ENCODE measurements at places on chromosomes 3 and 15.

DNA sequence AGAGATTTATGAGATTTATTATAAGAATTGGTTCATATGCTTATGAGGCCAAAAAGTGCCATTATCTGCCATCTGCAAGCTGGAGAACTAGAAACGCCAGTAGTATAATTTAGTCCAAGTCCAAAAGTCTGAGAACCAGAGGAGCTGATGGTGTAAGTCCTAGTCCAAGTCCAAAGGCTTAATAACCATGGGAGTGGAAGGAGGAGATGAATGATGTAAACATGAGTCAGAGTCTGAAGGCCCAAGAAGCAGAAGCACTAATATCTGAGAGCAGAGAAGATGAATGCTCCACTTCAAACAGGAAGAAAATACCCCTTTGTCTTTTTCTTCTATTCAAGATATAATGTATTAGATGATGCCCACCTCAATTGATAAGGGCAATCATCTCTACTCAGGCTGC is 185.7 kb downstream of the CGGBP1 start:
- DNase-seq = no peak

DNA sequence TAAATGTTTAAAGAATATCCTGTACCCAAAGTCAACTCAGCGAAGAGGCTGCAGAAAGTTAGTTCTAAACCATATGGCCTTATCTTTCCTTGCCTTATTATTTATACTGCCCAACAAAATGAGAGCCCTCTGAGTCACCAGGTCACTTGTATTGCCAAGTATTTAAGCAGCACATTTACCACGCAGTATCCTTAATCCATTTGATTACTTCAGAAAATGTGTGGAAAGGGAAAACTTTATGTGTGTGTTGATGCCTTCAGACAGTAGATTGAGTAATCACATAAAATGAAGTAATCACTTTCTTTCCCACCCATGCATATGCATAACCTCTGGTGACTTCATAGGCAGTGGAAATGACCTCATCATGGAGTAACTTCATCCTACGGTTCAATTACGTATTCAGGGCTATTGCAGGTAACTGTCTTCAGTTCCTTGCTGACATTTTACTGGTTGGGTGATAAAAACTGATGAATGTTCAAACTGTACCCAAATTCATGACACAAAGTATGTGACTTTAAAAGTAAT is 7.5 kb upstream of the CADPS start:
- DNase-seq = no peak

DNA sequence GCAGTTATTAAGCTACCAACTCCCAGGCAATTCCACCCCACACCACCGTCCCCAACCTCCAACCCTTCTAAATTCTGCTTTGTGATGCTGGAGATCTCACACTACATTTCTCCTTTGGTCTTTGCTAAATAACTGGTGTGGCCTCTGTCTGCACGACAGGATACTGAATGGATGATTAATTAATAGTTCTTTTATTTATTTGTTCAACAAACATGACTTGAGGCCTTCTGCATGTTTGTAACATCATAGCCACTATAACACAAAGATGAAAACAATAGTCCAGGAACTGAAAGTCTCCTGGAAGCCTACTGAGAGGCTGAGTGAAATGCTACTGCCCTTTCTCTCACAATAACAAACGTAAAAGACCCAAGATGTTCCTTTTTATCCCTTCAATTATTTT is 609.5 kb upstream of the UBE2E2 start:
- no peak for DNase-seq

GRCh38 chr15:35934383-35935049 is 388.6 kb upstream of the DPH6 start:
- no peak for DNase-seq

DNA sequence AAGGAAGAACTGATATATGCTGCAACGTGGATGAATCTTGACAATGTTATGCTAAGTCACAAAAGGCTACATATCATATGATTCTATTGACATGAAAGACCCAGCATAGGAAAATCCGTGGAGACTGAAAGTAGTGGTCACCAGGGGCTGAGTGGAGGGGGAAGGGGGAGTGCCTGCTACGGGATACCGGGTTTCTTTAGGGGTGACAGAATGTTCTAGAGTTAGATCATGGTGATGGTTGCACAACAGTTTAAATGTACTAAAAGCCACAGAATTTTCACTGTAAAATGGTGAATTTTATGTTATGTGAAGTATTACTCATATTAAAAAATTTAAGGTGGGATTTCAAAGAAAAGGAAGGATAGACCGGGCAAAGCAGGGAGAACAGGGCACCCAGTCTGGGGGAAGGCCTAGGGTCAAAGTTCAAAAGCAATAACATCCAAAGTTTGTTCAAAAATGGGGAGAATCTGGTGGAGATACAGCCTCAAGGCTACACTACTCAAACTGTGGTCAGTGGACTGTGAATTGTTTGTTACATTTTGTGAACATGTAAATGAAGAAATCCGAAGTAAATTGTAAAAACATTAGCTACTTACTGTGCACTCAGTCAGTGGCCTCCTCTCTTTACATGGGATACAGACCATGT is 74.2 kb upstream of the FNDC3B start:
- no peak for DNase-seq

DNA sequence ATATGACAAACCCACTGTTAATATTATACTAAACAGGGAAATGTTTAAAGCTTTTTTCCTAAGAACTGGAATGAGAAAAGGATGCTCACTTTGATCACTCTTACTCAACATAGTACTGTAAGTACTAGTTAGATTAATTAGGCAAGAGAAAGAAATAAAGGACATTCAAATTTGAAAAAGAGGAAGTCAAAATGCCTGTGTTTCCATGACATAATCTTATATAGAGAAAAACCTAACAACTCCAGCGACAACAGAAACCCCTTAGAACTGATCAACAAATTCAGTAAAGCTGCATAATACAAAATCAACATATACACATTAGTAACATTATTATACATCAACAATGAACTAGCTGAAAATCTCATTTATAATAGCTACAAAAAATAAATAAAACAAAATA is 200.6 kb upstream of the ROBO1 start:
- DNase-seq = no peak

DNA sequence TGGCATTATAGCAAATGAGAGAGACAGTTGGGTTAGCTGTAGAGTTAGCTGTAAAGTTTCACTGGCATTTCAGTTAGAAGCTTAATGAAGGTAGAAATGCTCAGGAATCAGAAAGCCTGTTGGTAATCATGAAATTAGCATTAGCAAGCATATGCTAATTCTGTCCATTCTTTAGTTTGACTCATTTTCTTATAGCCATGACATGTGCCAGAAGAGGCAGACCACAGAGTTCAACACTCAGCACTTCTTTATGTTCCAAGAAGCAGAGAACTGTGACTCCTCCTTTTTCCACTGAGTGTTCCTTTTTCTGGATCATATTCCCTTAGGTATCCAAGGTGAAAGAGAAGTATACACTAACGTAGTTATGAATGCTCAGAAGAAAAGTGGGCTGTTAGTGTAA is 276.2 kb upstream of the SGO1 start:
- no peak for DNase-seq

GRCh38 chr3:99565331-99565730 is 73.1 kb upstream of the COL8A1 start:
- DNase-seq = no peak

- DNase-seq = no peak
Measured at GRCh38 chr3:131477813-131478212, 25.0 kb downstream of the MRPL3 start.

GRCh38 chr3:12046406-12046805 is 42.2 kb downstream of the SYN2 start:
- DNase-seq = no peak

DNA sequence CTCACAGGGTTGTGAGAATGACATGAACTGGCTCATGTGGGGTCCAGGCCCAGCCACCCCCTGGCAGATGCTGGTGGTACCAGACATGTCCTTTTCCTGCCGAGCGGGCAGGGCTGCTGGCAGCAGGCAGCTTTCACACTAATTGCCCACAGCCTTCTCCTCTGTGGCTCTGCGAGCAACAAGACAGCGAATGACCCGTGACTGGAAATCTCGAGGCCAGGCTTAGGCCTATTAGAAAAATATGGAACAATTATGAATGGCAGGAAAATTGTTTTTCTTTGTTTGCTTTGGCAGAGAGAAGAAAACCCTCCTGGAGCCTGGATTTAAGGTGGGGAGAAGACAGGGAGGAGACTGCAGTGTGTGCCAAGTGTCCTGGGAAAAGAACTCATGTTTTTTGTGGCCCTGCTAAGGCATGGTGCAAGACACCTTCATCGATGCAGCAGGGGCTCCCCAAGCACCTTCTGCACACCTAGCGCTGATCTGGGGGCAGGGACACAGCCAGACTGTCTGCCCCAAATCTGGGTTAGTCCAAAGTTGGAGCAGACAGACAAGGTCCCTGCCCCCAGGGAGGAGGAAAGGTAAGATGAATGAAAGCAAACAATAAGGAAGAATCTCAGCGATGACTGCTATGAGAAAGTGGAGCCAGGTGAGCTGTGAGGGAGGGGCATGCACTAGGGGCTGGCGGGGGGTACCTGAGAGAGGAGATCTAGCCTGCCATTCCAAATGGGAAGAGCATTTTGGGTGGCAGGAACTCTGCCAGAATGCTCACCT is 193.8 kb upstream of the TLE3 start:
- DNase-seq = no peak

DNA sequence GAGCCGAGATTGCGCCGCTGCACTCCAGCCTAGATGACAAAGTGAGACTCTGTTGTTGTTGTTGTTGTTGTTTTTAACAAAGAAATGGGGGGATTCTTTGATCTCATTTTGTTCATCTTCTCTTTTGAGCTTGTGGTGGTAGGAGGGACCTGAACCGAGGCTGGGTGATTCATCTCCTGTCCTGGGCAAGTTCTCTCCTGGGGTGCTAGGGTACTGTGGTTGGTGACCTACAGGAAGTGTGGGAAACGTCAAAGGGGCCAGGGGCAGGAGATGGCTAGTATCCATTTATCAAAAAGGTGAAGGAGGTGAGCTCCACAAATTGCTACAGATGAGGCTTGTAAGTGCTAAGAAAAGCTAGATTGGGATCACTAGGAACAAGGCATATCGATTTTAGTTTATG is 14.3 kb downstream of the PPCDC start:
- DNase-seq = peak; percentile 42

GRCh38 chr15:64897345-64897985 is 14.2 kb upstream of the ANKDD1A start:
- DNase-seq = no peak

DNA sequence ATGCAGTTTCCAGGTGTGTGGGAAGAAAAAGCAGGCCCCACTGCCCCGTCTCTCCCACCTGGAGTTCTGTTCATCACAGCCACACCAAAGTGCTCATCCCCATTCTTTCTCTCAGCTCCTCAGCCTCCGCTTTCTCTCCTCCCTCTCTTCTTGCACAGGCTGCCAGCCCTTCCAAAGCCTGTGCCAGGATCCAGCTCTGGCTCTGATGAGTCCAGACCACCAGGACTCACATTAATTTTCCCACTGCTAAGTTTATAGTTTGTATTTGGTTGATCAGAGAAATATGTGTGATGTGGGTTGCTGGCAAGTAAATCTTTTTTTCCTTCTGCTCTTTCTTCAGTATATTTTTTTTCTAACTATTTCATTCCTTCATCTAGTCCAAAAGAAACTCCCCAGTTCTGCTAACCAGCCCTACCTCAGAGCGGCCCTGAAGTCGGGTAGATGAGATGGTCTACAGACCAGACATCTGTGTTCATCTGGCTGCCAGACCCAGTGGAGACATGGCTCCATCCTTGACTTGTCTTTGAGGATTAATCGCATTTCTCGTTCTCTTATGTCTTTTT is 49.8 kb downstream of the BOC start:
- DNase-seq = no peak

DNA sequence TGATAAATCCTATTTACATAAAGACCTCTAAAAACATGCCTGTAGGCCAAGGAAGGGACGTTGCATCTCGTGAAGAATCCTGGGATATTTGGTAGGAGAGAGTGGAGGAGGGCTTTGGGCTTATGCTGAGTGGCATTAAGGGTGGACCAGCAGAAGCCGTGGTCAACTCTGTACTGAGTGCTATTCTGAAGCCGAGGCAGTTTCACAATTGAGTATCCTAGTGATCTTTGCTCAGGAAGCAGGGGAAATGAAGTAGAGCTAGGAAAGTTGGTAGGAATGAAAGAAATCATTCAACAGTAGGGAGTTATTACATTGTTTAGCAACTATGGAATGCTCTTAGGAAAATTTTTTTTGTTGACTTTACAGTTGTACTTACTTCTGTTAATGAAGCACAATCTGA is 24.2 kb downstream of the MCTP2 start:
- DNase-seq = no peak

GRCh38 chr15:31857194-31857593 is 173.1 kb upstream of the CHRNA7 start:
- DNase-seq = no peak

DNA sequence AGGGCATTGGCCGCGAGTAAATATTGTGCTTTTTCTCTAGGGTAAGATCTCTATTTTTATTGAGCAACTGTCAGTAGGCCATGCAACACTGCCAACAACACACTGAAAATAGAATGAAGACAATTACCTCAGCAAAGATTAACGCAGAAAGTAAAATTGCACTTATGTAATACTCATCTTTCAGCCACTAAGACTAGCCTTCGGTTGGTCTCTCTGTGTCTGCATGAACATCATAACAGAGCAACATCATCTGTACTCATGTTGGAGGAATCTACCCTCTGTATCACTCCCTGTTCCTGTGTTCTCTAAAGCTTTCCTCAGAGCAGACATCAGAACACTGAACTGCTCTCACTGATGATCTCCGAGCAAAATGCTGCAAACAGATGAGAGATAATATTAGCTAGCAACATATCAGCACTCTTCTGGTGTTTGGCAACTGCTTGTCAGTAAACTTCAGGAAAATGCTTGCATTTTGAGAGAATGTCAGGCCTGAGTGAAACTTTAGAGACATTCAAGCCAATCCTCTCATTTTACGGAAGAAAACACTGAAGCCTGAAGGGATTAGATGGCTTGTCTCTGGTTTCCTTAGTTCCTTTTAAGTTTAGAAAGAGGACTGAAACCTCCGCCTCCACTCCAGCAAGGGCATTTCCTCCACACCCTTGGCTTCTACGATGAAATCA is 8.4 kb upstream of the LRRC3B start:
- no peak for DNase-seq

DNA sequence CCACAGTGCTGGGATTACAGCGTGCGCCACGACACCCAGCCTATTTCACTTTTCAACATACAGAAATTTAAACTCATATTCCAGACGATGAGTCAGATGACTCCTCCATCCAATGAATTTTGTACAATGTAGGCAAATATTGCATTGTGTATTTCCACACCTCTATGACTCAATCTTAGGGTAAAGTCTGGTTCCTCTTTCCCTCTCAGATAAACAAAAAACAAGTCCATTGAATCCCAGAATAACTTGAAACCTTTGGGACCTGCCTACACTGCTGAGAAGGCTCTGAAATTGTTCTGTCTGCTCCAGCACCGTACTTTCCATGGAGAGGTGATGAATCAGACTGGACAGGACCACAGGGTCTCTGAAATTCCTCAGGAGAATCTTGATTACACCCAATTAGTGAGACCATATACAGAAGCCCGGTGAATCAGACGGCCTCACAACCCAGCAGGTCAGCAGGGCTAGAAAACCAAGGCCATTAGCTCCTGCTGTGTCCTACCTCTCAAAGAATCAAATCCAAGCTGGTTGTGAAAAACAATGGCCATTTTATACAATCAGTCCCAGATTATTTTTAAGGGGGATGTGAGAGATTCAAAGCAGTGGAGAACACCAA is 112.6 kb downstream of the ERC2 start:
- no peak for DNase-seq

- no peak for DNase-seq
Measured at GRCh38 chr3:146817704-146818103, 212.6 kb upstream of the PLSCR5 start.

- DNase-seq = no peak
Measured at GRCh38 chr3:81029861-81030260, 731.6 kb downstream of the GBE1 start.
